ENCODE measurements at places on chromosomes 6 and 20.

- DNase-seq: peak; percentile 66
Observed at GRCh38 chr6:130872250-130873095, 45.3 kb downstream of the SMLR1 start.

DNA sequence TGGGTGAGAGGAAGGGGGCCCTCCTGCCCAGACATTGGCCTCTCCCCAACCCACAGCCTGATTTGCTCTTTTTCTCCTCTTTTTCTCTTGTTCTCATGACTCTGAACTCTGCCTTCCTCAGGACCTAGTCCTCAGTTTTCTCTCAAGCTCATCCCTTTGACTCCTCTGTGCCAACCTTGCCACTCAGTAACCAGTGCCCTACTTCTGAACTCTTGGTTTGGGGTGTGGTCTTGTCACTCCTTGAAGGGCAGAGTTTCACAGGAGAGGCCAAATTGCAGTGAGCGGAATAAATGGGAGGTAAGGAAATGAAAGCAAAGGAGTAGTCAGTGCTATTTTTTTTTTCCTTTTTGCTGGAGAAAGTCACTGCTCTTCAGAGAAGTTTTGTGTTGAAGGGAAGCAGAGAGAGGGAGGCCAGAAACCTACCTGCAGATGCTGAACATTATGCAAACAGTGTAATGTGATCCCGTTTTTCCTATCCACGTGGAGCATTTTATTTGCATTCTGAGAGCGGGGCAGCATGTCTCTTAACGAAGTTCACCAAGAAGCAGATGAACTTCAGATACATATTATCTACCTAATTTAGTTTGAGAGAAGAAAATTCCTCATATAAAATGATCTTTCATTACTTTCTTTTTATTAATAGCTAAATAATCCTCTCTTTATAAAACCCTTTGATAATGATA, 26.9 kb downstream of the CFAP61 start:
- no peak for DNase-seq

- DNase-seq: no peak
Observed at GRCh38 chr6:148934539-148934938, 187.7 kb downstream of the UST start.

GRCh38 chr6:144543006-144543871, 258.1 kb downstream of the UTRN start:
- DNase-seq: peak; percentile 96

GRCh38 chr20:63941282-63942081, 14.7 kb downstream of the UCKL1 start:
- DNase-seq: no peak

GRCh38 chr6:42410861-42411260, 40.9 kb downstream of the TRERF1 start:
- DNase-seq: no peak

- no peak for DNase-seq
Observed at GRCh38 chr6:148864941-148865340, 118.1 kb downstream of the UST start.

GRCh38 chr6:162478192-162478671, 249.3 kb downstream of the PRKN start:
- no peak for DNase-seq

- DNase-seq: peak; percentile 56
Observed at GRCh38 chr6:33075568-33076405, at the start of gene HLA-DPB1. TSS of gene HLA-DPB1 (plus strand) at chr6:33075990. CDS start at chr6:33076042, 52 bp downstream.
